ENCODE measurements at places on chromosomes 1 and 21.

GRCh38 chr1:234408757-234409156 is 35.5 kb downstream of the COA6 start:
- DNase-seq = peak; percentile 76

DNA sequence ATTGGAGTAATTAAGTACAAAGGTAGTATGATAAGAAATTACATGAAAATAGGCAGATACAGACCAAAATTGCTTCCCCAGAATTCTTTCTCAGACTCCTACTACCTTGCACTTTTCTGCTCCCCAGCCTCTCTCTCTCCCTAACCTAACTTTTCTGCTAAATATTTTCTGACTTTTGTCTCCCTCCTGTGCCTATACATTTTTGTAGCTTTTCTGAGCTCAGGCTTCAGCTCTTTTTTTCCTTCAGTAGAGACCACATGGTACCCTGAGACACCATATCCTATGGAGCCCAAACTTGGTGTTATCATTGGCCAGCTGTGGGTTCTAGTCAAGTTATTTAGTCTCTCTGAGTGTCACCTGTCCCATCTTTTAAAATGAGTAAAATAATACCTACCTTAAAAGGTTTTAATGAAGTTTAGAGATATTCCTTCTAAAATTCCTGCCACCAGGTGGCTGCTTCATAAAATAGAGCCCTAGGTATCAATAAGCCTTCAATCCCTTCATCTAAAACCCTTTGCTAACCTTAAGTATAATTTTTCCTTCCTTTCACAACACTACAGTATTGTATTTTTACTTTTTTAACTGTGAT is 237.6 kb upstream of the DUSP10 start:
- no peak for DNase-seq

- DNase-seq = no peak
Measured at GRCh38 chr1:178966312-178966711, 59.4 kb upstream of the FAM20B start.

GRCh38 chr1:208885060-208885459 is 640.9 kb upstream of the PLXNA2 start:
- DNase-seq = no peak

GRCh38 chr1:88441022-88441421 is 243.1 kb upstream of the PKN2 start:
- no peak for DNase-seq

GRCh38 chr1:181398544-181398943 is 84.8 kb upstream of the CACNA1E start:
- DNase-seq = no peak

DNA sequence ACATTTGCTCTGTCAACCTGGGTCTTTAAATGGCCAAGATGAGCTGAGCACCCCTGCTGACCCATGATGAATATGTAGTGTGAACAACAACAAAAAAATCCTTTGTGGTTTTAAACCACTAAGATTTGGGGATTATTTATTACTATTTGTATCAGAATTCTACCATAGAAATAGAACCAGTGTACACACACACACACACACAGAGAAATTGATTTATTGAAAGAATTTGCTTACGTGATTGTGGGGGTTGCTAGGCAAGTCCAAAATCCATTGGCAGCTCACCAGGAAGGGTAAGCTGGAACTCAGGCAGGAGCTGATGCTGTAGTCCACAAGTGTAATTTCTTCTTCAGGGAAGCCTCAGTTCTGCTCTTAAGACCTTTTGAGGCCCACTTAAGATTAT is 82.5 kb upstream of the MAP1LC3C start:
- DNase-seq = no peak

- DNase-seq = no peak
Measured at GRCh38 chr1:209886219-209886536, 51.8 kb upstream of the SYT14 start.

DNA sequence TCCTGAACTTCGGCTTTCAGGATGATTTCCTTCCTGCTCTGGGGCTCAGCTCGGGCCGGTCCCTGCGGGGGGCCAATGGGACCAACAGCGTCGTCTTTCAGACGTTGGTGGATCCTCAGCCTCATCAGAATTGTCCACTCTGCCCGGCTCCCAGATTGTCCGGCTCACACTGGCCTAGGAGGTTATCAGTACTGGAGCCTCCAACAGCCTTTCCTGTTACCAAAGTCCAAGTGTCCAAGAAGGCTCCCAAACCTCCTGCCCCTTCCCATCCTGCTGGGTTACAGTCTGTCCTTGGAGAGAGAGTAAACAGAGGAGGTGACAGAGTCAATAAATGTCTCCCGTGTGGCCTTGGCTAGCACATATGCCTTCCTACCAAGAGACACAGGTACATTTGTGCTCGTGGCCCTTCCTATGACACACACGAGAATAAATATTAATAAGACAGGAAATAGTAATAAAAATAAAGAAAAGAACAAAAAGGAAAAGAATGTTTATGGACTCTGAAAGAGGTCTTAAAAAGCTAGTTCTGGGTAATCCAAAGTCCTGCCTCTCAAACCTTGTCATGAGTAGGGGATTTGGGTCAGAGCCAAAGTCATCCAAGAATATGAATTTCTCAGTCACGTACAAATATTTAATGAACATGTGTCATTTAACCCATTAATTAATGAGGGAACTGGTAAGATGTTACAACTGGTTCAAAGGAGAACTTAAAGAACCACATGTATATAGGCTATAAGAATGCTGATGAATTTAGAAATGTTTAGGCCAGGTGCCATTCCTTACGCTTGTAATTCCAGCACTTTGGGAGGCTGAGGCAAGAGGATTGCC is 80.8 kb upstream of the SLC2A1 start:
- no peak for DNase-seq

- DNase-seq = no peak
Measured at GRCh38 chr1:157691285-157691920, 9.2 kb downstream of the FCRL3 start.

DNA sequence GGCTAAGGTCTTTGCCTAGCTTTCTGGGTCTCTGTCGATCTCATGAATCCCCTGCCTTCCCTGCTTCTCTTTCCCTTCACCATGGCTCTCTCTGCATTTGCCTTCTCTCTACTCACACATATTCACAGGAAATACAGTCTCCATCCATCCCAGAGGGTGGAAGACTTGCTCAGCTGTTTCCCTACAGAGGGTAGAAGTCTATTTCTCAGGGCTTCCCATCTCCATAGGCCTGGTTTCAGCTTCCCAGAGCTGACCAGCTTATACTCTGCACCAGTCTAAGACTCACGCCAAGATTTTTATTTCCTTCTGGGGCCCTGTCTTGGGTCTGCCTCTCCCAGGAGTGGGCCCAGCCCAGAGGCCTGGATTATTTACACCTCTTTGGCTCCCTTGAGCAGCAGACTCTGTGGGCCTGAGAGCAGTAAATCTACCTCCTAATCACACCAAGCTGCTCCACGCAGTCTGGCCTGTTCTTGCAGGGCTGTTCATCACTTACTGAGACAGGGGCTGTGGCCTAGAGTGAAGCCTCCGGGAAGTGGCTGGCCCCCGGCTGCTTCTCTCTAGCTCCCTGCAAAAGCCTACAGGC is 102.5 kb downstream of the PLXNA2 start:
- no peak for DNase-seq

DNA sequence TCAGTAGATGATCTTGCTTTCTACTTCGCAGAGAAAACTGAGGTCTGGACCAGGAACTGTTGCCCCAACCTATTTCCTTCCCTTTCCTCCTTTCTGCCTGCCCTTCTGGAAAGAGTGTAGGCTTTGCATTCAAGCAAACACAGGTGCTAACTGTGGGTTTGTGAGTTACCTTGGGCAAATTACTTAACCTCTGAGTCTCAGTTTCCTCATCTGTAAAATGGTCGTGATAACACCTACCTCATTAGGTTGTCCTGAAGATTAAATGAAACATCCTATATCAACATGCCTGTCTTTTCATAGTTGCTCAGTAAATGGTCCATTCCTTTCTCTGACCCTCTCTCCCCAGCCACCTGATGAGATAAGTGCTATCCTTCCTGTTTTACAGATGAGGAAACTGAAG is 9.5 kb upstream of the BLACAT1 start:
- no peak for DNase-seq

GRCh38 chr1:110148961-110149360 is 1.3 kb upstream of the SLC6A17 start:
- no peak for DNase-seq

- DNase-seq = no peak
Measured at GRCh38 chr1:41534181-41535076, 49.9 kb upstream of the EDN2 start.

- DNase-seq = no peak
Measured at GRCh38 chr1:220045356-220046051, 801 bp downstream of the EPRS1 start.

GRCh38 chr1:178393370-178393769 is 103.4 kb downstream of the CLEC20A start:
- no peak for DNase-seq

DNA sequence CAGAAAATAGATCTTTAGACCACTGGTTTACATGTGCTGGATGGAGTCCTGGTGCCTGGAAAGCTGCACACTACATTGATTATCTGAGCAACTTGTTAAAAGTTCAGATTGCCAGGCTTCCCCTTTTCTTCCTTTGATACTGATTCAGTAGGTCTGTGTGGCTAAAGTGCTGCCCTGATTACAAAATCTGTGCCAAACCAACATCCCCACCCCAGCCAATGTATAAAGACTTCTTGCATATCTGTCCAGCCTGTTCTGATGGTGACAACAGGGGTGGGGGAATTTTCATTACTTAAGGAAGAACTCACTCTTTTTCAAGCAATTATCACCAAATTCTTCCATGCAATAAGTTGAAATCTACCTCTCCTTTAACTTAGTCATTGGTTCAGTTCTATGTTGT is 135.5 kb downstream of the TNFSF18 start:
- no peak for DNase-seq

DNA sequence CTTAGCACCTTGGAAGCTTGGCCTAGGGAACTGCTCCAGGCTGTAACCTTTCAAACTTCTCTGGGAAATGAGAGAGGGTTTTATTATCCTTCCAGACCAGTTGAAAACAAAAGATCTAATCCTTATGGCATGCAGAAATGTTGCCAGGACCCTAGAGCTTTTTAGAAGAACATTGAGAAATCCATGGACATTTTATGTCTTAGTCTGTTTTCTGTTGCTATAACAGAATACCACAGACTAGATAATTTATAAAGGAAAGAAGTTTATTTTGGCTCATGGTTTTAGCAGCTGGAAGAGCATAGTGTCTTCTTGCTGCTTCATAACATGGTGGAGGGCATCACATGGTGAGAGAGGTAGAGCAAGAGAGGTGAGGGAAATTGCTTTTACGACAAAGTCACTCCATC is 25.8 kb downstream of the OSBPL9 start:
- DNase-seq = no peak

DNA sequence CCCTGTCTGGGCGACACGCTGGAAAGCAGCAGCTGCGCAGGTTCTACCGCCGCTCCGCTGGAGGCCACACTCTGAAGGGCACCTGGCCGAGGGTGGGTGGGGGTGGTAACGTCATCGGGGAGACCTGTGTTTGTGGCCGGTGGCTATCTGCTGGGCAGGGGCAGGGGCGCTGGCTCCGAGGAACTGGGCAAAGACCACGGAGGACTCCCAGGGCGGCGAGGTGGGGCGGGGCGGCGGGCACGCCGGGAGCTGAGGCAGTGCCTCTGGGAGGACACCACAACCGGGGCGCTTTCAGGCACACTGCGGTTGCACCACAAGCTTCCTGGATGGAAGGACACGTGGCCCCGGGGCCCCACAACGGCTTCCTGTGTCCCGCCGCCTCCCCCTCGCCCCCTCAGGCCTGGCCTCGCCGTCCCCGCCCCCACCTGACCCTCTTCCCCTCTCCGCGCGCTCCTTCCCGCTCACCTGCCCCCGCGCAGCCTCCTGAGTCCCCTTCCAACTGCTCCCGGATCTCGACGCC is 3.3 kb upstream of the DENND2D start:
- DNase-seq = peak; percentile 80

Data from stimulated activated naive CD4-positive, alpha-beta T cell treated with Interleukin-2 at 50 U/mL for 16 hours (primary cell).